AG20443 (cell line): ENCODE measurements at places on chromosomes 3 and 15.

GRCh38 chr3:106534206-106534605 is 665.4 kb upstream of the CBLB start:
- DNase-seq: no peak

DNA sequence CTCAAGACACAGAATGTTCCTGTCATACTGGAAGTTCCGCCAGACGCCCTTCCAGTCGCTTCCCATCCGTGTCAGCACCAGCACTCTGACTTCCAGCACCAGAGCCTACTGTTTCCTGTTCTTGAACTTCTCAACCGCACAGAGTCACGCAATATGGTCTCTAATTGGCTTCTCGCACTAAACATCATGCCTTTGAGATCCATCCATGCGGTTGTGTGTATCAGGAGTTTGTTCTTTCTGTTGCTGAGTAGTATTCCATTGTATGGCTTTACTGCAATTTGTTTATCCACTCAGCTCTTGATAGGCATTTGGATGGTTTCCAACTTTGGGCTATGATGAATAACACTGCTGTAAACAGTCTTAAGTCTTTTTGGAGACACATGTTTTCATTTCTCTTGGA is 112.1 kb downstream of the LRRK1 start:
- no peak for DNase-seq

GRCh38 chr3:29583861-29584260 is 303.0 kb downstream of the RBMS3 start:
- DNase-seq: no peak

DNA sequence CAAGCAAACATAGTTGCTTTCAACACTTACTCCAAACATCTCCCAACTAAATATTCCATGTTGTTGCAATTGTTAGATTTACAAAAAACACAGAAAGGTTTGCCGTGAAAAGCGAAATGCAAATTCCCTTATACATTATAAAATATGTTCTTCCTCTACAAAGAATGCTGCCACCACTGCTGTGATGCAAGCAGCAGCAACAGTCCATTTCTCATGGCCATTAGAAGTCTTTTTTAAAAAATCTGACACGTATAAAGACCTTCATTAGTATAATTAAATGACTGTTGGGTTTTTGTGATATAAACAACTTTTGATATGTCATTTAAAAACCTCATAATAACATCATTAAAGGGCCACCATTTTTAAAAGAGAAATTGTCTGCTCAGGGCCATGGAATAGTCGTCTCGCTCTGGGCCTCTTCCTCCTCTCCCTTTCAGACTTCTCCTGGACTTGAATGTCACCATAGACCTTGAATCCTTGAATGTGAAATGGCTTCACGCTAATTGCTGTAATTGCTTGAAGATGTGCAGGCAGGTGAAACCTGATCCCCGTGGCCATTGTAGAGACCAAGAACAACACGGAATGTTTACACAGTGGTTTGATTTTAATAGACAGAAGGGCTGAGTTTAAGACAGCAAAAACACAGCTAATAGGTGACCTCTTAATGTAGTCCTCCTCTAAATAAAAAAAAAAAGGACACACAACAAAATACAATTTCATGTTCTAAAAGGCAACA is 450.4 kb downstream of the FOXP1 start:
- no peak for DNase-seq

GRCh38 chr3:153927107-153927506 is 194.1 kb upstream of the ARHGEF26 start:
- peak; percentile 47 for DNase-seq

- DNase-seq: peak; percentile 48
Observed at GRCh38 chr3:153379516-153379915, 217.5 kb downstream of the RAP2B start.

- DNase-seq: no peak
Observed at GRCh38 chr3:177529071-177529550, 331.8 kb upstream of the TBL1XR1 start.

DNA sequence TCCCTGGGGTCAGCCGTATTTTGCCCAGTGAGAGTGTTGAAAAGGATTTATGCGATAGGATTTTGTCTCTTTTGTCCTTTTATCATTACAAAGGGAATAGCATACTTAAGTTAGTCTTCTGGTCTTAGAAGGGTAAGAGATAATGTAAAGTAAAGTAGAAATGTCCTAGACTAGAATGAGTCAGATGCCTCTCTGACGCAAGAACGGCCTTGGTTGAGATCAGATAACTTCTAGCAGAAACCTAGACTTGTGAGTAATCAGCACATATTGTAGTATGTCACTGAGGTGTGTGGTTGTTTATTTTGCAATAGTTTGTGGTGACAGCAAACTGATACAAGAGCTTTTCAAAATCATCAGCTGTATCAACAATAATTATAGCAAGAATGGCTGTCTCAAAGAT is 866.1 kb downstream of the NSUN3 start:
- DNase-seq: no peak

GRCh38 chr15:29299331-29299730 is 29.7 kb upstream of the NSMCE3 start:
- no peak for DNase-seq

GRCh38 chr3:10712121-10712520 is 103.9 kb upstream of the SLC6A11 start:
- no peak for DNase-seq

- DNase-seq: no peak
Observed at GRCh38 chr3:60399861-60400845, 851.1 kb downstream of the FHIT start.

DNA sequence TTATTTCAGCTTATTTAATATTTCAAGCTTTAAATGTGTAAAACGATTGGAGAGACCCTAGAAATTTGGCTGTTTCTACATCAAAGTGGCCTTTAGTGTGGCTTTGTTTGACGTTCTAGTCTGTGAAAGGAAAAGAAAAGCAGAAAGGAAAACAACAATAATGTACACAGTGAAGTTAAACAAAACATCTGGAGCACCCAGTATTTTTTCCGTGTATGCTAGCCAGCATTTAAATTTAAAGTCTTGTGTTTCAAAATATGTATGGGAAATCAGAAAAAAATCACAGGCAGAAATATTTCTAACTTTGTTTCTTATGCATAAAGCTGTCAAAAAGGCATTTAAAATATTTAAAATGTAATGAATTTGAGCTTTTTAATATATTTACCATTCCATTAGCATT is 218.1 kb downstream of the NAALADL2 start:
- no peak for DNase-seq

GRCh38 chr3:55598224-55598623 is 111.1 kb upstream of the WNT5A start:
- DNase-seq: no peak

DNA sequence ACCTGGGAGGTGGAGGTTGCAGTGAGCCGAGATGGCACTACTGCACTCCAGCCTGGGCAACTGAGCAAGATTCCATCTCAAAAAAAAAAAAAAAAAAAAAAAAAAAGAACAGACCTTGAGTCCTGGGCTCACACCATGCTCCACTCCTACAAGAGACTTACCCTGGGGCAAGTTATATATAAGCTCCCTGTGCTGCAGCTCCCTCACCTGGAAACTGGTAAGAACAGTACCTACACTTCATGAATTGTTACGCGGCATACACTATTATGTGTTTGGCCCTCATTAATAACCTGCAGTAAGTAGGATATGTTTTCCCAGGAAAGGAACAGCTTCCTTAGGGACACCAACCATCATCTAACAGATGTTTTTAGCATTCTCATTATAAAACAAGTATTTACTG is 119.6 kb downstream of the FMN1 start:
- DNase-seq: no peak

- DNase-seq: peak; percentile 58
Observed at GRCh38 chr3:159513867-159514380, 474.7 kb upstream of the IL12A start.

DNA sequence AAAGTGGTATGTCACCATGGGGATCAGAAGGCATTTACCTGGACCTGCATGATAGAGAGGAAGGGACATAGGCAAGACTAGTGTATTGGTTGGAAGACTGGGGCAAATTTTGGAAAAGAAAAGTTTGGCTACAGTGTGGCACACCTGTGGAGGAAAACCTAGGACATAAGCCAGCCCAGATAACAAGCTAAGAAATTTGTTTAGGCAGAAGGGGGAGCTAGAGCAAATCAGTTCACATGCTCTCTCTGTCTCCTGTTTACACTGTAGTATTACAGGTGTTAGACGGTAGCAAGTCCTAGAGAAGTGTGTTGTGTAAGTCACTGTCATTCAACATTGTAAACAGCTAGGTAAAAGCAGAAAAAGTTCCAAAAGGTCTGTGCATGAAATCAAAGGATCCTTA is 11.9 kb upstream of the ALDH1A2 start:
- DNase-seq: no peak

GRCh38 chr15:27742751-27743477 is 356.2 kb downstream of the OCA2 start:
- no peak for DNase-seq

DNA sequence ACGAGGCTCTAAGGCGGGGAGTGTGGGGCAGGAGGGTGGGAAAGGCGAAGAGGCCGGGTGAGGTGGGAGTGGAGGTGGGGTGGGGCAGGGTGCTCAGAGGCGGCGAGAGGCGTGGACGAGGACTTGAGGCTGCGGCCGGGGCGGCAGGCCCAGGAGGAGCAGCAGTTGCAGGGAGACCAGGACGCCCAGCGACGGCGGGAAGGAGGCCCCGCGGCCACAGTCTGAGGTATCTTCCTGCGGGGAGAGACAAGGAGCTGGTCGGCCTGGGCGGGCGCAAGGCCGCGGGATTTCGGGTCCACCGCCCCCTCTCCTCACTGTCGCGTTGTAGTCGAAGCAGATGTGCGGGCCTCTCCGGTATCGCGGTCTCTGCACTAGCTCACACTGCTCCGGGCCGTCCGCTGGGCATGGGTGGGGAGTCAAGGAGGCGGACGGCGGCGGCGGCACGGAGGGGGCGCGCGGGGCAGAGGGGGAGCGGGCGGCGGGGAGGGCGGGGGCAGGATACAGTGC is 5.3 kb upstream of the TMEM115 start:
- DNase-seq: no peak

- DNase-seq: peak; percentile 20
Observed at GRCh38 chr3:24506966-24507775, 12.5 kb upstream of the THRB start.

DNA sequence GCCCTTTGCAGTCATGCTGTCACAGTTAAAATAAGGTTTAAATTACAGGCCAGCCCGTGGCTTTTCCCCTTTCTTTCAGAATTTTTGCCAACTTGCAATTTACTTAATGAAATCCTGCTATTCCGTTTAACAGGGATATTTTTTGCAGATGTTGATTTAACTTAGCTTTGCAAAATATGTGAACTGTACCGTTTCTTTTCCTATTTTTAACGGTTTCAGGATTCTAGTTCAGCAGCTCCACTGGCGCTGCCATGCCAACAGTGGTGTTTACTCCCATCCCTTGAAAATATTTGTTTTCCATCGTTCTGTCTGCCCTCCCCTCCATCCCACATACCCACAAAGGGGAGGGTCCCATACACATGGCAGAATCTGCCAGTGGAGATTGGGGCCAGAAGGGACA is 54.3 kb downstream of the SMAD6 start:
- no peak for DNase-seq

- DNase-seq: peak; percentile 22
Observed at GRCh38 chr15:82540984-82541431, 751 bp upstream of the RPS17 start.

DNA sequence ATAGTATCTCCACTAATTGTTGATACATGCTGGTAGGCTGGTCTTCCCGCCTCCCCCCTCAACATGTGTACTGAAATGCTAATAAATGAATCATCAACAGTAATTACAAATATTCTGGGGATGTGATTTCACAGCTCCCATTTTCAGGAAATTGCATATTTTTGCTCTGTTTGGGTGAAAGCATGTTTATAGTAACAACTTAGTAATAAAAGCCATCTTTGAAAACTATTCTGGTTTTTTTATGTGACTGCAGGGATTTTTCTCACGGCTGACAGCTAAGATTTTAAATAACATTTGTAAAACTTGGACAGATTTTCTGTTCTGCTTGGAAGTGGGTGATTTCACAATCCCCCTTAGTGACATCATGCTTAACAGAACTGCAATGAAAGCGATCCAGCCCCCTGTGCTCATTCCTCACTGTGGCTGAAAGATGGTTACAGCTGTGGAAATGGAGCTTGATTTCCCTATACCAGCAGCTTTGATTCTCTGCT is 25.6 kb upstream of the FAM174B start:
- DNase-seq: peak; percentile 61

GRCh38 chr3:78343221-78343620 is 1303.3 kb downstream of the ROBO2 start:
- no peak for DNase-seq

GRCh38 chr3:49998326-49998725 is 58.4 kb downstream of the RBM6 start:
- peak; percentile 18 for DNase-seq

DNA sequence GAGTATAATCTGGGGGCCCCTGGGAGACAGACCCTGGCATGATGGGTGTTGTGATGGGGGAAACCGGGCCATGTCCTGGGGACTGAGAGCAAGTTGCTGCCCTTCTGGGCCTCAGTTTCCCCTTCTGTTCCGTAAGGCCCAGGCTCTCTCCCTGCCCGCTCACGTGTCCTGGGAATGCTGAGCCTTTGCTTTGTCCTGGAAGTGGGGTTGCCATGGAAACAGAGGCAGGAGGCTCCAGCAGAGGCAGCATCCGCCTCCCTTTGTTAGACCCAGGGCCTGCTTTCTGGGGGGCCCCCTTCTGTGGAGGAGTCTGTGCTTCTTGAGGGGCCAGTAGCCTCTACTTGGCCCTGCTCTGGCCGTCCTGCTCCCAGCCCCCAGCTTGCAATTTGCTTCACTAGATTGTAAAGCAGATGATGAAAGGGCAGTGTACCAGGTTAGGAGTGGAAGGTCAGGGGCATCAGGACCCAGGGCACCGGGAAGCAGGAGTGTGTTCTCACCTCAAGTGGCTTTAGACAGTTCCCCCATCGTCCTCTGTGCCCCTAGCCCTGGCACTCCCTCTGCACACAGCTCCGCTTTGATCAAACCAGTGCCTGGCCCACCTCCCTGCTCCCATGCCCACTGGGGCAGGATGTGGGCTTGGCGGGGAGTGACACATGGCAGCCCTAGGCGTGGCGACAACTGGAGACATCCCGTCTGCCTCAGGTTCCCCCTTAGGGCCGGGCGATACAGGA is 105.6 kb downstream of the FBLN2 start:
- DNase-seq: no peak

GRCh38 chr3:161420746-161421145 is 49.4 kb upstream of the SPTSSB start:
- no peak for DNase-seq

GRCh38 chr3:191301017-191301416 is 28.2 kb upstream of the CCDC50 start:
- DNase-seq: no peak

DNA sequence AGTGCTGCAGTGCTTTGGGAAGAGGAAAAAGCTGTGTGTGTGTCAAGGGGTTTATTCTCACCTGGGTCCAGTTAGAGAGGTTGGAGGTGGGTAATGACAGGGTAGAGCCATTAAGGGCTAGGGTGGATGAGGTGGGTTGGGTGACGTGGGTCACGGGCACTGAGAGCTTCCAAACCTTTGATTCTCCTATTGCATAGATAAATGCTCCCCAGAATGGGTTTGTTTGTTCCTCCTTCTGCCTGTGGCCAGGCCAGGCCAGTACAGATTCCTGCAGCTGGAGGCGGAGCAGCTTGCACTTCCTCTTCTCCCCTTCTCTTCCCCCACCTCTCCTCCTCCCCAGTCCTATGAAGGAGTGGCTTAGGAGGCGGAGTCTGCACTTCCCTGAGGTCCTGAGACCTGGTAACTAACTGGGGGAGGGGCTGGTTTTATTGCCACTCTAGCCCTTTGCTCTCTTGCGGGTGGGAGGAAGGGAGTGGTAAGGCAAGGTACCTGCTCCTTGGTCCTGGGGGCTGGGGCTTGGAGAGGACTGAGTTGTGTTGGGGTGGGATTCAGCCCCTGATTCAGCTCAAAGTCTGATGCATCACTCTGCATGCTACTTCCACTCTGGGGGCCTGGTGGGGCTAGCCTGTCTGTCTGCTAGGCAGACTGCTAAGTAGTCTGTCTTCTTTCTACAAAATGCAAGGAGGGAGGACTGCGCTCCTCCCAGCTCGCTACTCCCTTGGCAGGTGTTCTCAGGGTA is 3.5 kb downstream of the SPINT1 start:
- DNase-seq: peak; percentile 27
